Keratinocyte (primary cell): ENCODE measurements at places on chromosomes 2 and 18. TPM values are rescaled to one million over a fixed set of nuclear protein-coding genes. Genes with fewer than 3 reads are reported as not detected.

DNA sequence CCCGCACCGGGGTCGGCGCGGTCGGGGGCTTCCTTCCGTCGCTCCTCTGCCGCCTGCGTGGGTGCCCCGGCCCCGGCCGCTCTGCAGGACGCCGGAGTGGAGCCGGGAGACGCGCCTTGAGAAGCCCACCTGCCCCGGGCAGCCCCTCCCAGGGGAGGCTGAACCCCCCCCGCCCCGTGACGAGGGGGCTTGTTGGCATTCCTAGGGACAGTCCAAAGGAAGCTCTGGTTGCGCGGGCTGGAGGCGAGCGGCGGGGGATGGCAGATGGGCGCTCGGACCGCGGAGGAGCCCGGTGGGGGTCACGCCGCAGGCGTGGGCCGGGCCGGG is 133.5 kb upstream of the MGAT5 start:
- no peak for DNase-seq

GRCh38 chr2:7595206-7595605 is 678.0 kb downstream of the RNF144A start:
- DNase-seq: no peak

Gene FECH
- 26.8 to 37.2 TPM (median 29.2 TPM) in 3 replicates for polyA plus RNA-seq

GRCh38 chr2:236673126-236673822 is 103.6 kb downstream of the ACKR3 start:
- DNase-seq: no peak

DNA sequence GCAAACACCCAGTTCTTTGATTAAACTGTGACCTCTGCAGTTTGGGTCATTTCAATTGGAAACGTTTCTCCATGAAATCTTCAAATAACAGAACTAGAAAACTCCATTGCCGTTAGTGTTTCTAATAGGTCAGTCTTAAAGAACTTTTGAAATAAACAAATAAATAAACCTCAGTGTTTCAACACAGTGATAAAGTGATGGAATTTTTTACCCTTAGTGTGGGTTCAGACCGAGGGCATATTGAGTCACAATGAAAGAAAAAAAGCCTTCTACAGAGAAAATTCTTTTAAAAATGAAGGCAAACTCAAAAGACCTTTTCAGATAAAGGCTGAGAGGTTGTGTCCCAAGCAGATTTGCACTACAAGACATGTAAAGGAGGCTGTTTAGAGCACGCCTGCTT is 149.6 kb downstream of the NCKAP5 start:
- no peak for DNase-seq
